NCI-H1105 treated with DMSO at 0.1 percent for 48 hours (cell line): ENCODE measurements at places on chromosomes 12 and 14.

GRCh38 chr14:36515896-36516718 is 3.9 kb downstream of the NKX2-1 start:
- DNase-seq, result peak; percentile 60

DNA sequence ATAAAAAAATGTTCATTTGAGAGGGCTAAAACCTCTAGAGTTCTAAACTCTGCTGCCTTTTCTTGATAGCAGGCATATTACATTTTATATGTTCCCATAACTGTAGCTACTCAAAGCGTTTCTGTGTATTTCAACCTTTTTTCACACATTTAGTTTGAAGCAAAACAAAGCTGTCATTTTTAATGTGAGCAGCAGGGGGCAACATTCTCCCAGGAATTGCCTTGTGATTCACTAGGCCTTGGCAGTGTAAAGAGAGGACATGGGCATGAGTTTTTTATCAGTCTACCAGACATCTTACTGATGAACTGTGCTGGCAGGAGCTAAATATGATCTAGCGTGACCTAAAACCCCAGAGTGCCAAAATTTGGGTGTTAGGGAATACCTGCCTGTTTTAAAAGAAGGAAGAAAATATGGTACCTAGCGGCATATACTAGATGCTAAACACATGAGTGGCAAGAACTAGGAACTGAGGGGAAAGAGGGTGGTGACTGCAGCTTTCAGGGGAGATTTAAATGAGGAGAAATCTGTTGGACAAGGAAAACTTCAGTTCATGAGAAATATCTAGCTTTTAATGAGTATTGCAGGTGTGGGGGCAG is 65.3 kb downstream of the IFT43 start:
- peak; percentile 69 for DNase-seq

GRCh38 chr12:122064025-122064777 is 14.4 kb upstream of the MLXIP start:
- DNase-seq, result peak; percentile 71

GRCh38 chr14:73738518-73739173 is 24.5 kb upstream of the PNMA1 start:
- no peak for DNase-seq

- no peak for DNase-seq
These were observed 85.7 kb downstream of the MIA2 start for GRCh38 chr14:39319381-39319780.

DNA sequence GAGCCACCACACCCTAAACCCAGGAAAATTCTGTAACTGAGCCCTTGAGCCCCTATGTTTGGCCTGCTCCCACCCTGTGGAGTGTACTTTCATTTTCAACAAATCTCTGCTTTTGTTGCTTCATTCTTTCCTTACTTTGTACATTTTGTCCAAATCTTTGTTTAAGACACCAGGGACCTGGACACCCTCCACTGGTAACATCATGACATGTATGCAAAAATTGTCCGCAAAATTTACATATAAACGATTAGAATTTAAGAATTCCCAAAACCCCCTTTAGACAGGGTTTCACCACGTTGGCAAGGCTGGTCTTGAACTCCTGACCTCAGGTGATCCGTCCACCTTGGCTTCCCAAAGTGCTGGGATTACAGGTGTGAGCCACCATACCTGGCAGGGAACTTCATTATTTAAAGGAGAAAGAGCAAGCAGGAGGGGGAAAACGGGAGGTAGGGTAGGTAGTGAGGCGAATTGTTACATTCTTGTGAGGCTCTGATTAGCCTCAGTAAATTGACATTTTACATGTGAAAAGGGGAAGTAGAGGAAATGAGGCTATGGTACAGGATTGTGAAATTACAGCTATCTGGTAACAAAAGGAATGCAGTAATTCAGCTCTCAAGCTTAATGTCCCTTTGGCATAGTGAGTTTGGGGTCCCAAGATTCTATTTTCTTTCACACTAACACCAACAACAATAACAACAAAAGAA is 27.6 kb downstream of the TUBA1A start:
- no peak for DNase-seq

DNA sequence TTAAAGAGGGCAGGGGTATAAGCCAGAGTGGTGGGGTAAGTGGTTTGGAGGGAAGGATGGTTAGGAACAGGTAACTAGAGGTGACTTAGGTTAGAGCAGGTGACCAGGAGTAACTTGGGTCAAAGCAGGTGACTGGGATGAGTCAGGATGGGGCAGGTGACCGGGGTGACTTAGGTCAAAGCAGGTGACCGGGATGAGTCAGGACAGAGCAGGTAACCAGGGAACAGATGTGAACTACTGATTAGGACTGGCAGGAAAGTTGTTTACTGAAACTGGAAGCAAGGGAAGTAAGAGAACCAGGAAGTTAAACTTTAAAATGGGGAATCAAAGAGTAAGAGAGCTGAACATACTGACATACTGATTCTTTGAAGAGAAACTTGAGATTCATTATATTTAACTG is 57.4 kb downstream of the FSCB start:
- no peak for DNase-seq

GRCh38 chr12:91778091-91778832 is 367.4 kb downstream of the BTG1 start:
- DNase-seq, result no peak

GRCh38 chr12:101076921-101077320 is 133.1 kb downstream of the SLC5A8 start:
- no peak for DNase-seq
